Left ventricle myocardium inferior (tissue), 1 donor: ENCODE measurements at places on chromosomes 5 and 9.
A peak's percentile ranks its signal among the peaks of the same experiment; 100 is the strongest.

- no peak for DNase-seq
Measured at GRCh38 chr5:117195076-117195475, 620.5 kb upstream of the SEMA6A start.

DNA sequence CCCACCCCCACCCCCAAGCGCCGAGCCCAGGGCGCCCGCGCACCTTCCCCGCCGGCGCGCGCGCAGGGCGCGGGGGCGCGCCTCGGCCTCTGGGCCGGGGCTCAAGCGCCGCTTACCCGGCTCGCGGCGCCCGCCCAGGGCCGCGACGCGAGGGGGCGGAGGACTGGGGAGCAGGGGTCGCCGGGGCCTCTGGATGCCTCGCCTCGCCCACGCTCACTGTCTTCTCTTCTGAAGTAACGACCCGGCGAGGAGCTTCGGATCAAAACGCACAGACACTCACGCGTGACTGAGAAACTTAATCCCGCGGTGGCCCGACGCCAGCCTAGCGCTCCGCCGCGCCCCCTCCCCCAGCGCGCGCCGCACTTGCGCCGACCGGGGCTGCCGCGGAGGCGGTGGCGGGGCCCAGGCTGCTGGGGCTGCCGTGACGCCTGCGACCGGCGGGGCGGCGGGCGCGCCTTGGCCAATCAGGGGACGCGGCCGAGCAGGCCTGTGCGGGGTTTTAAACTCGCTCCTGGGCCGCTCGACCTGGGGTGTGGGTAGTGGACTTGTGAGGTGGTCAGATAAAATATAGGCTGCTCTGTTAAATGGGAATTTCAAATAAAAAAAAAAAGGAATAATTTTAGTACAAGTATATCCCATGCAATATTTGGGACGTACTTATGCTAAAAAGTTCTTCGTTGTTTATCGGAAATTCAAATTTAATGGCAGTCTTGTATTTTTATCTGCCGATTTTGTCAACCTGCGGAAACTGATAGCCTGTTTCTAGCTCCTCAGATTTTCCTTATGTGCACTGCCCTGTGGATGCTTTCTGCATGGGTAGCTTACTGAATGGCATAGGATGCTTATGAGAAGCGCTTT lies at the start of gene MPDZ:
Gene MPDZ (minus strand): TSS at position 409 of the 858 bp plus-strand sequence. CDS start 29,377 bp downstream, outside the sequence.
- DNase-seq: peak; percentile 76

- no peak for DNase-seq
Measured at GRCh38 chr9:112582371-112583262, 96.0 kb downstream of the KIAA1958 start.

DNA sequence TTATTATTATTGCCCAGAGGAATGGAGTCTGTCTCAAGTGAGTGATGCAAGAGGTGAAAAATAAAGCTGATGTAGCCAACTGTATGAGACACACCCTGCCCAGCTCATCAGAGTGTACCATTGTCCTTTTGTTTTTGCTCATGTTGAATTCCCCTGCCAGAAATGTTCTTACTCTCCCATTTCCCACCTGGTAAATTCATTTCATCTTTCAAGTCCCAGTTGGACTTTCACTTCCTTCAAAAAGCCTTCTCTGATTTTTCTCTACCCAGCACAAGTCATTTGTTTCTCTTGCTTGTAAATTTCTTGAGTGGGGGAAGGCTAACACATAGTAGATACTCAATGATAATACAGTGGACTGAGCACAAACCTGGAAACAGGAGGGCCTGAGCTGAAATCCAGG lies 394.5 kb upstream of the ZNF462 start:
- no peak for DNase-seq

DNA sequence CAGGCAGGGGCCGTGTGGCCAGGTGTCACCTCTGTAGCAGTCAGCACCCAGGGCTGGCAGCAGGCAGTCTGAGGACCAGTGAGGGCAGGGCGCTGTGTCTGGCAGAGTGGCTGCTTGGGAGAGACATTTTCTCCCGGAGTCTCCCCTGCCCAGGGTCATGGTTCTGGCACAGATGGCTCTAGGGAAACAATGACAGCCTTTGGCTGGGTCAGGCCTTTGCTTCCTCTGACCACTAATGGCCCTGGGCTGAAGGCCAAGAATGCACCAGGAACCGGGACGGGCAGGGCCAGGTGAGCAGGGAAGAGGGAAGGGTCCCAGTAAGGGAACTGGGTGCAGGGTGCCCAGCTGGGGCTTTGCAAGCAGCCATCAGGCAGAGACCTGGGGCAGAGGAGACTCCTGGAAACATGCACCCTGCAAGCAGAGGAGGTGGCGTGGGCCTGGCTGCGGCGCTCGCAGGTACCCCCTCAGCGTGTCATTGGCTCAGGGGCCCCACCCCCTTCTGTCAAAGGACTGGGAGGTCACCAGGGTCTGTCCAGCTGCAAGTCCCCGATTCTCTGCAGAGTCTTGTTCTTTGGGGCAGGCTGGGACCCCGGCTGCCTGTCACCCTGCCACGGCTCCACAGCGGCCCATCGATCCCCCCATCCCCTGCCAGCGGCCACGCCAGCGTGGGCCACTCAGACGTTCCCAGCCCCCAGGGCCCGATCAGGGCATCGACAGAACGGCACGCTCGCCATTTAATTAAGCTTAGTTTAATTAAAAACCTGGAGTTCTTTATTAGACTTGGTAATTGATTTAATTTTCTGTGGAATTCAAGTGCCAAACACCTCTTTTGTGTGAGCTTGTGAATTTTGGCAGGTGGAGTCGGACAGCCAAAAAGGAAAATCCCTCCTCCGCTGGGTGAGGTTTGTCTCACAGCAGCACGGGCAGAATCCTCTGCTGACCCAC lies 18.9 kb upstream of the TMEM250 start:
- no peak for DNase-seq

DNA sequence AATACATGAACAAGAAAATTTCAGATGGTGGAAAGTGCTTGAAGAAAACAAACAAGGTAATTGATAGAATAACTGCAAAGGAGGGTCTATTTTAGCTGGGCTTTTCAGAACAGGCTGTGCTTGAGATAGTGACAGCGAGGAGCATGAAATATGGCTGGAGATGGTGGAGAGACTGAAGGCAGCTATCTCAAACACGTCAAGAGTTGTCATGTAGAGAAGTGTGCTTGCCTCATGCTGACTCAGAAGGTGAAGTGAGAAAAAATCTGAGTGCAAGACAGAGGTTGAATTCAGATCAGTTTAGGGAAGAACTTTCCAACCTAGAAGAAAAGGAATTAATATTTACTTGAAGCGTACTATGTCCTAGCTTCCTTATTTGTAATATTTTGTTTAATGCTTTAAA lies 115.5 kb upstream of the RANBP3L start:
- no peak for DNase-seq

GRCh38 chr9:4141296-4141695 lies 158.6 kb downstream of the GLIS3 start:
- no peak for DNase-seq

GRCh38 chr9:101480386-101480785 lies 44.8 kb upstream of the ALDOB start:
- DNase-seq: no peak
